ENCODE measurements at places on chromosomes 7 and 10. TPM values are rescaled to one million over a fixed set of nuclear protein-coding genes. Genes with fewer than 3 reads are reported as not detected.

Gene PPIF
- 7.9 TPM for polyA plus RNA-seq

Gene VENTX
- polyA plus RNA-seq, result not detected

Gene OR2A12
- polyA plus RNA-seq, result not detected

Gene MBL2
- polyA plus RNA-seq, result not detected

Gene ASZ1
- not detected for polyA plus RNA-seq

Gene CNPY1
- polyA plus RNA-seq, result not detected

DNA sequence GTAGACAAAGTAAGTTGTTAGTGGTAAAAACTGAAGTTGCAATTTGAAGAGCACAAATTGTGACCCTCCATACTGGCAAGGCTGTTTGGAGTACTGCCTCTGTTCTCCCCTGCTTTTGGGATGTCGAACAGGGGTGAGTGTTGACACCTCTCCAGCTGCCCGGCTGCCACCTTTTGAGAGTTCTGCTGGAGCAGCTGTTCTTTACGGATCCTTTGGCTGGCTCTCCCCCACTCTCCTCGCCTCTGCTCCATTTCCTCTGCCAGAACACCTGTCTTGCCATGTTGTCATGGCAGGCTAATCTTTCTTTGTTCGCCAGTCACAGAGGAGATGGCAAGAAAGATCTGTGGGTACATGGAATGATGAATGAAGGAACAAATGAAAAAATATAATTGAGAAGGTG is 34.9 kb downstream of the INSYN2A start:
- H3K4me3 ChIP-seq, result no peak overlapping the region
- H3K27ac ChIP-seq, result no peak overlapping the region
- no peaks in the 10 kb centered on the region for H3K36me3 ChIP-seq
- peaks cover 3% of the 10 kb centered on the region for H3K27me3 ChIP-seq
- DNase-seq, result no peak
- H3K4me1 ChIP-seq, result no peaks in the 10 kb centered on the region

DNA sequence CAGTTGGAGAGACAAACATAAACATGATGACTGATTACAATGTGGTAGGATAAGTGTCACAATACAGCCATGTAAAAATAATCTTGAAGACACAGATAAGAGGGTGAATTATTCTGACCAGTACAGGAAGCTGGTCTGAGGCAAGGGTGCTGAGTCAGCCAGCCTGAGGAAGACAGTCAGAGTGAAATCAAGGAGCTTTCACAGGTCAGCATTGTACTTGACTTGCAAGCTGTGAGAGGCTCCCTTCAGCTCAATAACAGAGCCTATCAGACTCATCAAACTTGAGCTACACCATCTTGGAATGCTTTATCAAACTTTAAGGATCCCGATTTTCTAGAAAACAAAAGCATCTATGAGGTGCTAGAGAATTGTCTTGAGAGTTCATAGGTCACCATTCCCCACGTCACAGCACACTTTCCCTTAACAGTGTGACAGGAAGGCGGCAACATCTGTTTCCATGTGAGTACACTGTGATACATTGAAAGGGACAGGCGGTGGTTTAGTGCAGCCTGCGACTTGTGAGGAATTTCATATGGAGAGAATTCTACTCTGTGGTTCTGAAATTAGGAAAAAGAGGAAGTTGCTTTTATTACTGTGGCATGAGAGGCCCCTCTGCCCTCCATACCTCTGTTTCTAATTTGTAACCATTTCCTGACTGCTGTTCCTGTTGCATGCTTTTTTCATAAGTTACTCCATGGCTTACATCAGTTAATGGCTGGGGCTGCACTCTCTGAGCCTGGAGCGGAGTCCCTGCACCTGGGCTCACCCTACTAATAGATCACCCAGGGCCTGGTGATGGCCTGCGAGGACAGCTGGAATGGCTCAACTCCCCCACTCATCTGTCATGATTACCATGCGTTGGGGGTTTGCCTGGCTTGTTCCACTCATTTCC is 417.1 kb downstream of the SUGCT start:
- no peak overlapping the region for H3K4me3 ChIP-seq
- no peaks in the 10 kb centered on the region for H3K36me3 ChIP-seq
- H3K4me1 ChIP-seq, result no peaks in the 10 kb centered on the region
- no peak for DNase-seq

GRCh38 chr10:72075376-72076115 is 12.8 kb downstream of the SPOCK2 start:
- no peak for DNase-seq
- peak overlapping the region; percentile 53 for H3K4me3 ChIP-seq
- no peaks in the 10 kb centered on the region for H3K27me3 ChIP-seq
- peak overlapping the region; percentile 89 for H3K27ac ChIP-seq
- peaks cover 22% of the 10 kb centered on the region for H3K36me3 ChIP-seq

GRCh38 chr10:126854726-126855495 is 50.3 kb upstream of the DOCK1 start:
- no peak overlapping the region for H3K27ac ChIP-seq
- H3K36me3 ChIP-seq, result no peaks in the 10 kb centered on the region
- DNase-seq, result no peak
- H3K4me1 ChIP-seq, result no peaks in the 10 kb centered on the region
- H3K27me3 ChIP-seq, result peaks cover 9% of the 10 kb centered on the region

- no peak for DNase-seq
- H3K27me3 ChIP-seq, result peaks cover 66% of the 10 kb centered on the region
- peaks cover 2% of the 10 kb centered on the region for H3K36me3 ChIP-seq
- no peak overlapping the region for H3K27ac ChIP-seq
- H3K4me3 ChIP-seq, result no peak overlapping the region
Measured at GRCh38 chr10:100636848-100637553, 101.3 kb downstream of the HIF1AN start.

- peaks cover 9% of the 10 kb centered on the region for H3K27me3 ChIP-seq
- no peak overlapping the region for H3K4me3 ChIP-seq
- no peaks in the 10 kb centered on the region for H3K4me1 ChIP-seq
- H3K27ac ChIP-seq, result no peak overlapping the region
- no peak for DNase-seq
- H3K36me3 ChIP-seq, result no peaks in the 10 kb centered on the region
Measured at GRCh38 chr10:105797234-105797890, 1156.3 kb downstream of the SORCS3 start.

DNA sequence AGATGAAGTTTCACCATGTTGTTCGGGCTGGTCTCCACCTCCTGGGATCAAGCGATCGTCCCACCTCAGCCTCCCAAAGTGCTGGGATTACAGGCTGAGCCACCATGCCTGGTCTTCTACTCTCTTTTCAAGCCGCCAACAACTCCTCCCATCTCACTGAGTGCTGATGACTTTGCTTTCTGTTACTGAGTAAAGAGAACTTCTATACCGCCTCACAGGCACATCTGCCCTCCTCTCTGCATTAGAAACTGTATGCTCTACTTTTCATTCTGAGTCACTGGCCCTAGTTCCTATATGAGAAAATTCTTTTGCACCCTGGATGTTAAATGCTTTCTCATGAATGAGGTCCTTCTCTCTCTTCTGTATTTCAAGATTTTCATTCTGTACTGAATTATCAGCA is 2.2 kb upstream of the ZNF239 start:
- no peaks in the 10 kb centered on the region for H3K27me3 ChIP-seq
- no peak for DNase-seq
- no peaks in the 10 kb centered on the region for H3K36me3 ChIP-seq

DNA sequence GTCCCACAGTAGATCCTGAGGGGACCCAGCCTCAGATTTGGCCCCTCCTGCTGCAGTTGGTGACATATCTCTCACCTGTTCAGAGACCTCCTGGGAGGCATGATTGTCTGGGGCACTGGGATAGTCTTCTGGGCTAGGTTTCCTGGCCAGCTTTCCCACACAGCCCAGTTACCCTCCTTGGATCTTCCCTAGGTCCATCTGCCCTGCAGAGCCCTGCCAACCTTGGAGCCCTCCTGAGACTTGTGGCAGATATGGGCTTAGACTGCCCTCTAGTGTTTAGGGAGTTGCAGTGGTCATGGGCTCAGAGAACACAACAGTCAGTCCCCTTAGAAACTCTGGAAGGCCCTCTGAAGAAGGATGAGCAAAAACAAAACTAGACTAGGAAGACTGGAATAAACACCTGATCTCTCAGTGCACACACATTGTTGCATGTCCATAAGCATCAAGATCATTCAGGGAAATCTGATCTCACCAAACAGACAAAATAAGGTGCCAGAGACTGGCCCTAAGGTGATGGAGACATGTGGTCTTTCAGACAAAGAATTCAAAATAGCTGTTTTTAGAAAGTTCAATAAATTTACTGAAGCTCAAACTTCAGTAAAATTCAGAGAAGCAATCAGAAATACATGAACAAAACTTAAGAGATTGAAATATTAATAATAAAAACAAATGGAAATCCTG is 324.6 kb downstream of the ATRNL1 start:
- no peaks in the 10 kb centered on the region for H3K36me3 ChIP-seq
- DNase-seq, result no peak
- H3K27me3 ChIP-seq, result no peaks in the 10 kb centered on the region
- no peak overlapping the region for H3K27ac ChIP-seq

DNA sequence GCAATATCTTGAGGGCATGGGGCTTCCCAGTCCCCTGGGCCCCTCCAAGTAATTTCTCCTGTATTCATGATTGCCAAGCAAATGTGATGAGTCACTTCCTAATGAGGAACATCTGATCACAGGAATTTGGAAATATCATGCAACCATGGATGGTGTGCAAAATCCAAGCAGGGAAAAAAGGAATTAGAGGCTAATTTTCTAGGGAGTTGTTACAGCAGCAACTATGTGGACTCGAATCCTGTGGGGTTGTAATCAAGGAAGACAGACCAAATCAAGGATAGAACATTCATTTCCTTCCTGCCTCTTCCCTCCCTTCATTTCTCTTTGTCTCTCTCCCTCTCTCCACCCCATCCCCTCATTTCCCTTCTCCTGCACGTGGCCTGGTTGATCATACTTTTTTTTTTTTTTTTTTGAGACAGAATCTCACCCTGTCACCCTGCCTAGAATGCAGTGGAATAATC is 23.9 kb upstream of the AGFG2 start:
- peaks cover 43% of the 10 kb centered on the region for H3K4me1 ChIP-seq
- no peaks in the 10 kb centered on the region for H3K36me3 ChIP-seq
- no peak for DNase-seq
- H3K4me3 ChIP-seq, result peak overlapping the region; percentile 60
- H3K27me3 ChIP-seq, result no peaks in the 10 kb centered on the region

DNA sequence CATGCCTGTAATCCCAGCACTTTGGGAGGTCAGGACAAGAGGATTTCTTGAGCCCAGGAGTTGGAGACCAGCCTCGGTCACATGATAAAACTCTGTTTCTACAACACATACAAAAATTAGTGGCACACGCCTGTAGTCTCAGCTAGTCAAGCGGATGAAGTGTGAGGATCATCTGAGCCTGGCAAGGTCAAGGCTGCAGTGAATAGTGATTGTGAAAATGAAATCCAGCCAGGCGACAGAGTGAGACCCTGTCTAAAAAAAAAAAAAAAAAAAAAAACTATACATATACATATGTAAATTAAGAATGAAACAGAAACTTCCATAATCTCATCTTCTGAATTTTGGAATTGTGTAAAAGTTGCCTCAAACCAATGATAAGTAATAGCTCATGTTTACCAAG is 18.2 kb upstream of the FAM170B start:
- H3K4me3 ChIP-seq, result no peak overlapping the region
- no peaks in the 10 kb centered on the region for H3K4me1 ChIP-seq
- H3K27me3 ChIP-seq, result peaks cover 3% of the 10 kb centered on the region
- DNase-seq, result no peak

- no peak for DNase-seq
- no peak overlapping the region for H3K4me3 ChIP-seq
- peaks cover 4% of the 10 kb centered on the region for H3K27me3 ChIP-seq
- no peaks in the 10 kb centered on the region for H3K36me3 ChIP-seq
- no peak overlapping the region for H3K27ac ChIP-seq
Measured at GRCh38 chr7:22709857-22710256, 17.1 kb upstream of the IL6 start.
